ENCODE measurements at places on chromosomes 2 and 18. TPM values are rescaled to one million over a fixed set of nuclear protein-coding genes. Genes with fewer than 3 reads are reported as not detected.

The MLPH gene
- total RNA-seq: 51.0 TPM

The CLEC4F gene
- not detected for total RNA-seq

The LRRC30 gene
- total RNA-seq: not detected

The HOXD9 gene
- total RNA-seq: 0.29 TPM

The CCDC102B gene
- total RNA-seq: 22.1 TPM

The FEV gene
- total RNA-seq: not detected

The RUFY4 gene
- total RNA-seq: not detected

The UBR3 gene
- 59.6 TPM for total RNA-seq

The MTA3 gene
- 28.0 TPM for total RNA-seq

The MALT1 gene
- total RNA-seq: 20.9 TPM

The RAB6C gene
- not detected for total RNA-seq

The TRIM43 gene
- not detected for total RNA-seq

The GREB1L gene
- total RNA-seq: 8.8 TPM

The SNRPD1 gene
- total RNA-seq: 15.6 TPM

The ECEL1 gene
- 0.10 TPM for total RNA-seq

The VSNL1 gene
- total RNA-seq: 2.1 TPM

The NGEF gene
- total RNA-seq: not detected

The SCN2A gene
- 0.56 TPM for total RNA-seq

The SCYGR8 gene
- not detected for total RNA-seq

The CCDC141 gene
- 32.4 TPM for total RNA-seq

All from myocyte (in vitro differentiated cells).